ENCODE measurements at places on chromosomes 4 and X.

DNA sequence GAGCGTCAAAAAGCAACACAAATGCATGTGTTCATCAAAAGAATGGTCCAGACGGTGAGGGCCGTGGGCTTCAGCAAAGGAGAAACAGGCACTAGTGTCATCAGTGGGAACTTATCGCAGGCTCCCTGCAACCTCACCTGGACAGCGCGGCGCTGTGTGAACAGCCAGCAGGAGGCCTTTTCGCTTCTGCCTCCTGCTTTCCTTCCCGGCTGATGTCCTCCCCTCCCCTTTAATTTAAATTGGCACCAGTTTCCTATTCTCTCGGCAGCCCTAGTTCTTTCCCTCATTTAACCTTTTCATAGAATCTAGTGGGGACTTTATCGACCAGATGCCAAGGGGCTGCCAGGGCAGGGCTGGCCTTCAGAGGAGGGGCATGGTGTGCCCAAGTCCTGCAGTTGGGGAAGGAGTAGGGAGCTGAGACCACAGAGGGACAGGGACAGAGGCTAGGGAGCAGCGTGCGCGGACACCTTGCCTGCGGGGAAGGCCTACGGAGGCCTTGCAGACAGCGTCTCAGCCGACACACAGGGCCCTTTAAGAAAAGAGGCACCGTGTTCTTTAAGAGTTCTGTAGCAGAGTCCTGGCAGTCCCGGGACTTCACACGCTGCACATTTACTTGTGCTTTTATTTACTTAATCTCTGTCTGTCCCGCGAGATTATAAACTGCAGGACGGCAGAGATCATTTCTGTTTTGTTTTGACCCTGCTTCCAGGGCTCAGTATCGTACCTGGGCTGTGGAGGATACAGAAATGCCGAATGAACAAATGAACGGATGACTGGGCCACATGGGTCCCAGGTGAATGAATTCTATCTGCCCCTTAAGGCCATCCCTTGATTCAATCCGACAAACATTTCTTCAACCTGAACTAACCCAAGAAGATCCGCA lies 8.4 kb upstream of the SORBS2 start:
- no peak for DNase-seq

GRCh38 chr4:174274436-174274835 lies 9.0 kb downstream of the FBXO8 start:
- no peak for DNase-seq

GRCh38 chrX:1821846-1822245 lies 207.0 kb downstream of the ASMT start:
- DNase-seq = no peak

DNA sequence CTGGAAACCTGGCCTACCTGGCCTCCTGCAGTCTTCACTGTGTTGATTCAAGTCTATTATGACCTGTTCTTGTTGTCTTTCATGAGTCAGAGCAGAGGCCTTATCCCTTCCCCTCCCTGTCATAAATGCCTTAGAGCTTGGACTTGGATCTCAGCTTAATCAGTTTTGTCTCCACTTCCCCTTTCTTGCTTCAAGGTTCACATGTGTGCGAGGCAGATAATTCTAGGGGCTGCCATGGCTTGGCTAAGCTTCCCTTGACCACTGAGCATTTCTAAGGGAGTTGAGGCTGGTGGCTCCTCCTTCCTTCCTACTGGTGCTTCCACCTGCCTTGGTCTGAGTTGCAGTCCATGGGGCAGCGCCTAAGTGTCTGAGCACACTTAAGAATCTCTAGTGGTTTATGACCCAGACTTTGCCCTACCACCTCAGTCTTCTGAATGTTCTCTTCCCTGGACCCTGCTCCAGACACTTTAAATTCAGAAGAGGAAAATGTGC lies 1.7 kb upstream of the HEPH start:
- DNase-seq = no peak

DNA sequence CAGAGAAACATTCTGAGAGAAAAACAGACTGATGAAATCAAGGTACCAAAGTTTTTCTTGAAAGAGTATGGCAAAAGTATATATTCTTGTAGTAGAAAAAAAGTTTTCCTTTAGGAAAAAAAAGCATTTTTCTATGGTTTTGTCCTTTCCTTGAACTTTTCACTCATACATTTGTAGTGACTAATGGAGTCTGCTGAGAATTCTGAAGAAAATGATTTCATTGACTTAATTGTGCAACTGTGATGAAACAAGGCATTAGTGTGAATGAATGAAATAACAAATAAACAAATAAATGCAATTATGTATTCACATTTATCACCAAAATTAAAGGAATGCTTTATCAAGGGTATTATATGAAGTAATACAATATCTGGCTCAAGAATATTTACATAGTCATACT lies 5.7 kb downstream of the CSN1S1 start:
- DNase-seq = no peak

DNA sequence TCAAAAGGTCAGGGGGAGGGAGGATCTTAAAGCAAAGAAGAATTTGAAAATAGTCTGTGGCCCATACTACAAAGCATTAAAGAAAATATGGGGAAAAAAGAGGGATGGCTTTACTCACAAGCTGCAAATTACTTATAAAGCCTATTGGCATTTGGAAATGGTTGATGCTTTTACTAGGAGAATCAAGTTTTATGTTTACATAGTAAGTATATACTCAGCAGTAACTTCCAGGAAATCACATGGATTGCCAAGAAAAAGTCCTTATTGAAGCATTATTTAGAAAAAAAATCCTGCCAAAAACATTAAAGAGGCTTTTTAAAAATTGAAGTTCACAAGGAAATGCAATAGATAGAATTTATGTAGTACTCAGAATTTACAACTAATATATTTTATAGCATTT lies 8.4 kb upstream of the SH3RF1 start:
- DNase-seq = no peak

- no peak for DNase-seq
Observed at GRCh38 chr4:128315756-128316520, 28.3 kb upstream of the PGRMC2 start.

DNA sequence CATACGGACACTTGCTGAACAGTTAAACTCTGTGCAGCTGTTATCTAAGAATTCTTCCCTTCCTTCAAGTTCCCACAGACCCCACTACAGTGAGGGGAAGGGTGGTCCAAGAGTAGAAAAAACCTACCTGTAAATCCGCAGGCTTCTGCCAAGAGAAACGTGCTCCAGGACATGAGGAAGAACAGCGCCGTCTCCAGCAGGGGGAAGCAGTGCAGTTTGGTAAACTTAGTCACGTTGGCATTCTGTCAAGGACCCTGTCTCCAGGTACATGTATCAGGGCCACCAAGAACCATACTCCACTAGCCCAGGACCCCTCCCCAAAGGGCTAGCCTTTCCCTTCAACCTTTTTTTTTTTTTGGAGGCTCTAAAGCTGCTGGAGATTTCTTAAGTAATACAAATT lies 79.9 kb downstream of the CHST7 start:
- DNase-seq = no peak

GRCh38 chr4:6492861-6493657 lies 20.6 kb upstream of the PPP2R2C start:
- DNase-seq = no peak

DNA sequence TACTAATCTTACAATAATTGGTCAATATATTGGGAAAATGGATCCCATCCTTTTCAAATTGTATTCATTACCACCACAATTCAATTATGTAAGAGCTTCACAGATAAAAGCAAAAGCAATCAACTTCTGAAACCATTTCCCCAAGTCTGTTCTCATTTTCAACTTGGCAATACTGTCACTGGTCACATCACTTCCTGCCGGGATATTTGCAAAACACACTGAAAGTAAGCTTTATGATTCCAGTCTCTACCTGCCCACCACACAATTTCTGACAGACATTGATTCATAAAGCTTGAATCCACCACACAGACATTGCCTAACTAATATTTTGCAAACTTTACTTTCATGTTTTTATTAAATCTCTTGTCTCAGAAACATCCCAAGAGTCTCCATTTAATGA lies 53.6 kb downstream of the LIN54 start:
- DNase-seq = no peak

GRCh38 chr4:1446502-1447386 lies 40.5 kb upstream of the NKX1-1 start:
- no peak for DNase-seq

DNA sequence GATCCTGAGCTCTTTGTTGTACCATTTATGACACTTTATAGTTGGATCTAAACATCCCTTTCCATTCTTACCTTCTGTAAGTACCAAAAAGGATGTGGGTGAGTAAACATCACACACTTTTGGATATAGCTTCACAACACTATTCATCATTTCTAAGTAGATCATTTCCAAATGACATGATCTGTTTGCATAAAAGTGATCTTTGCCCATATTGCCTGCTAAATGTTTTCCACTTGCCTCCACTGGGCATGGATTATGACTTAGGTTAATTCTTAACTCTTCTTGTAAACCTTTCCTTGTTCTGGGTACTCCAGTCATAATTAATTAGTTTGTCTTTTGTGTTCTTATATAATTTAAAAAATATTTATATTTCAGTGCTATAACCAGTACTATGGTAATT lies 244.9 kb upstream of the AGA start:
- no peak for DNase-seq

DNA sequence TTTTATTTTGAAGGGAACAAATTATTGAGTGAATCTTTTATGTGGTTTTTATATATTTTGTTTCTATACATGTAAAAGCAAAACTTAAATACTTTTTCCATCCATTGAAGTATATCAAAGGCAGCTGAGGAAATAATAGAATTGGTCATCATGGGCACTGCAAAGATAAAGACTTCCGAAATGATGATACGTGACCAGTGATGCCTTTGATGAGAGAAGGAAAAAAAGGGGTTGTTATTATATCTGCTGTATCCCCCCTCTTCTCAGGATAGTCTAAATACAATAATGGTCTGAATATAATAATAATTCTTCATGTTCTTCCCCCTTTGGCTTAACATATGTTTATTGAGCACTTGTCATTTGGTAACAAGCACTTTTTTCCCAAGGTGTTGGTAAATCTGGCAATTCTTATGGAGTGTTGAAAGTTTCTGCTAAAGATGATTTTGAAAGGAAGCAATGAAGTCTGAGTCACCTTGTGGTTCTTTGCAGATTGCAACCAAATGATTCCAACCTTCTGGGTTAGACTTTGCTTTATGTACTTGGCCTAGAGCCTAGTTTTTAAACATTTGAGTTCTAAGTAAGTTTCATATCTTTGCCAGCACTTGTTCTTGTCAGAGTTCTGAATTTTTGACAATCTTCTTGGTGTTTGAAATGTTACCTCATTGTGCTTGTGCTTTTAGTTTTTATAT lies 60.8 kb downstream of the USP9X start:
- no peak for DNase-seq

GRCh38 chrX:129013574-129013973 lies 509.7 kb downstream of the SMARCA1 start:
- DNase-seq = no peak

DNA sequence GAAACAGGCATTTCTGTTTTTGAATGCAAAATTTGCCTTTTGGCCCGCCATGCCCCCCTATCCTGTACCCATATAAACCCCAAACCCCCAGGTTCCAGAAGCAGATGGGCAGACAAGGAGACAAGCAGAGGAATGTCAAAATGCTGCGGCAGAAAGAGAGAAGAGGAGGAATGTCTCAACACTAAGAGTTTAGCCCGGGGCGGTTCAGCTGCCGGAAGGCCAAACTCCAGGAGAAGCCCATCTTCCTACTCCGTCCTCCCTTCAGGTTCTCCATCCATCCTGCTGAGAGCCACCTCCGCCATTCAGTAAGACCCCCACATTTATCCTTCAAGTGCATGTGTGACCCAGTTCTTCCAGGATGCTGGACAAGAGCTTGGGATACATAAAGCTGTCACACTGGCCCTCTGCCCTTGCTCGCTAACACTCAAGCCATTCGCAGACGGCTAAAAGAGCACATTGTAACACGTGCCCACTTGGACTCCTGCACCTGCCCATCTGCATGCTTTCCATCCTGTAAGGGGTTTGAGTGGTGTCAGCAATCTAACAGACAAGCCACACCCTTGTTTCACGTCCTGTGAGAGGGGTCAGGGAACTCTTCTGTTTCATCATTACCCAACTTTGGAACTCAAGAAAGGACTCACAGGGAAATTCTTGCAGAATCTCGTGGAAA lies 31.3 kb downstream of the TLR10 start:
- no peak for DNase-seq

GRCh38 chrX:50475208-50475607 lies 4.6 kb upstream of the DGKK start:
- no peak for DNase-seq

DNA sequence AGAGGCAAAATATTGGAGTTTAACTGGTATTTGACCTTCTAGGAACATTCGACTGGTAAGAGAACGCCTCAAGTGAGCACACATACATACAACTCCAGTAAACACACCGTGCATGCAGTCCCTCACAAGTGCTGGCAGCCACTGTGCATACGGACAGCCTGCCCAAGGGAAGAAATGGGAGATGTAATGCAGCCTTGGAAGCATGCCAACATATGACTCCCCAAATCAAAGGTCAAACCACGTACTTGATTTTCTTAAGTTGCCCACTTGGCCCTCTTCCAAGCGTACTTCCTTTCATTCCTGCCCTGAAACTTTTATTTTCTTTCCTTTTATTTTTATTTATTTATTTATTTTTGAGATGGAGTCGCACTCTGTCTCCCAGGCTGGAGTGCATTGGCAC lies 206.6 kb downstream of the SPRY1 start:
- DNase-seq = no peak

- no peak for DNase-seq
Observed at GRCh38 chrX:24100713-24101112, 46.0 kb downstream of the EIF2S3 start.

Measured in stimulated activated CD8-positive, alpha-beta memory T cell treated with anti-CD3 and anti-CD28 coated beads, Interleukin-7, amount 100 ng/mL, for 1 hour (primary cell).